GM19239 (cell line): ENCODE measurements at places on chromosomes 11 and 22.

DNA sequence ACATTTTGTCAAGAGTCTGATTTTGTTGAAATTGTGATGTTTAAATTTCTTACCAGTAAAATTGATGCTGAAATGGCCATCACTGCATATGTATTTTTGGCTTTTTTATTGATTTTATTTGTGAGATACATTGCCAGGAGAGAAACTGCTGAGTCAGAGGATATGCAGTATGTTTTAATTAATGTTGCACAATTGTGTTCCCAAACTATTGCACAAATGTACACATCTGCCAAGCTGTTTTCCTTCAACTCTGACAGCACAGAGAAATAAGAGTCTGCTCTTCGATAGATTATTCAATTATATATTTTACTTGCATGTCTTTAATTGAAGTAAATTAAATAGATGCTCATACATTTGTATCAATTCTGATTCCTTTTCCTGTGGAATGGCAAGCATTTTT is 640.2 kb upstream of the LUZP2 start:
- no peak for DNase-seq

DNA sequence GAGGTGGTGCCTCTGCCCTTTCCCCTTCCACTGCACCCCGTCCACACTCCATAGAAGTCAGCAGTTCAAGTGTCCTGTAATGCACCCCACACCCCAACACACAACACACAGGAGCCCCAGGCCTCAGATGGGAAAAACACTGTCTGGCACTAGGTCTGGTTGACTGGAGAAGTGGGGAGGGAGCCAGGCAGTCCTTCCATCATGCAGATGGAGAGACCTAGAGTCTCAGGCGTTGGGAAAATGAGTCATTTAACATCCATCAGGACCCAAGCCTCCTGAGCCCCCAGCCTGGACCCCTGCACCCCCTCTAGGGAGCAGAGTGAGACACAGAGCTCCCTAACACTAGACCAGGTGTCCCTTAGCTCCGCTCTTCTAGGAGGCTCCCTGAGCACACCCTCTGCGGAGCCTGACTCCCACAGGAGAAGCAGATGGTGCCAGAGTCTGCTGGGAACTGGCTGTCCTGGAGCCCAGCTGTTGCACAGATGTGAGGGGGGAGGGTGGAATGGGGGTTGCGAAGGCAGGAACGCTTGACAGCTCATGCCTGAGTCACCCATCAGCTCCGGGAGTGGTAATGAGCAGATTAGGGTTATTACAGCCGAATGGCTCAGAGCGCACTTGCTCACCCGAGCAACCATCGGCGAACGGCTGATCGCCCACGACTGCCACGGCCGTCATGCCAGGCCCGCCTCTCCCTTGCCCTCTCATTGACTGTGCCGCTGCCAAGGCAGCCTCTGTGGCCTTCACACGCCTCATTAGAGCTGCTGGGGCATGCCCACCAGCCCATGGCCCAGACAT is 22.1 kb upstream of the SYT7 start:
- DNase-seq, result no peak

DNA sequence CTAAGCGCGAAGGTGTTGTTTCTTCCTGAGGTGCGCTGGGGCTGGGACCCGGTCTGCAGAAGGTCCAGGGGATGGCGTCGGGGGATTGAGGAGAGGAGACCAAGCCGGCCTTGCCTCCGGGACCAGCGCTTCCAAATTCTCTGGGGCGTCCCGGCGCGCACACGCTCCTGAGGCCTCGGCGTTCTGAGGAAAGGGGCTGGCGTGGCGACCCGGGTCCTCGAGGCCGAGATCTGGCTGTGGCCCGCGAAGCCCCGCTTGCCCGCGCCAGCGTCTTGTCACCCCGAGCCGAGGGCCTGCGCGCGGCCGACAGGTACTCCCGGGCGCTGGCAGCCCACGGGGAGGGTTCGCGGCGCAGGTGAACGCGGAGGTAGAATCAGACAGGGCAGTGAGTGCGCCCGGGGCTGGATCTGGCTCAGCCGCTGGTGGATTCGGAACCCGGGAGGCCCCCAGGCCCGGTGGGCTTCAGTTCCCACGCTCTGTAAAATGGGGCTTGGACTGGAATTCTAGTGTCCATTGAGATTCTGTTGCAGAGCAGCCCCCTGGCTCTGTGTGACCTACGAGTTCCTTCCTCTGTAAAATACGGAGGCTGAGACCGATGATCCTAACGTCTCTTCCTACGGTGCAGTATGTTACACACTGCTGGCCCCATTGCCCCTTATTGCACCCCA is 14.7 kb downstream of the SSH3 start:
- no peak for DNase-seq

GRCh38 chr11:25941353-25941752 is 390.6 kb upstream of the ANO3 start:
- no peak for DNase-seq

GRCh38 chr11:114163229-114163631 is 103.7 kb downstream of the ZBTB16 start:
- DNase-seq, result no peak

DNA sequence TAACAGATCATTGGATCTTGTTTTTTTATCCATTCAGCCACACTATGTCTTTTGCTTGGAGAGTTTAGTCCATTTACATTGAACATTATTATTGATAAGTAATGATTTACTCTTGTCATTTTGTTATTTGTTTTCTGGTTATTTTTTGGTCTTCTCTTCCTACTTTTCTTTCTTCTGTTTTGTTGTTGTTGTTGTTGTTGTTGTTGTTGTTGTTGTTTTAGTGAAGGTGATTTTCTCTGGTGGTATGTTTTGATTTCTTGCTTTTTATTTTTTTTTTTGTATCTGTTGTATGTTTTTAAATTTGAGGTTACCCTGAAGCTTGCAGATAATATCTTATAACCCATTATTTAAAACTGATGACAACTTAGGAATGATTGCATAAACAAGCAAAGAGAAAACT is 28.6 kb downstream of the TAF1D start:
- DNase-seq, result no peak

GRCh38 chr11:1763796-1764661 is at the start of gene CTSD:
CTSD (minus strand) TSS chr11:1763927; CDS start chr11:1763859, 68 bp downstream.
- DNase-seq, result peak; percentile 99

- no peak for DNase-seq
Observed at GRCh38 chr22:49253656-49254055, 574.0 kb downstream of the BRD1 start.

- no peak for DNase-seq
Observed at GRCh38 chr11:45225277-45225676, 60.9 kb downstream of the SYT13 start.

DNA sequence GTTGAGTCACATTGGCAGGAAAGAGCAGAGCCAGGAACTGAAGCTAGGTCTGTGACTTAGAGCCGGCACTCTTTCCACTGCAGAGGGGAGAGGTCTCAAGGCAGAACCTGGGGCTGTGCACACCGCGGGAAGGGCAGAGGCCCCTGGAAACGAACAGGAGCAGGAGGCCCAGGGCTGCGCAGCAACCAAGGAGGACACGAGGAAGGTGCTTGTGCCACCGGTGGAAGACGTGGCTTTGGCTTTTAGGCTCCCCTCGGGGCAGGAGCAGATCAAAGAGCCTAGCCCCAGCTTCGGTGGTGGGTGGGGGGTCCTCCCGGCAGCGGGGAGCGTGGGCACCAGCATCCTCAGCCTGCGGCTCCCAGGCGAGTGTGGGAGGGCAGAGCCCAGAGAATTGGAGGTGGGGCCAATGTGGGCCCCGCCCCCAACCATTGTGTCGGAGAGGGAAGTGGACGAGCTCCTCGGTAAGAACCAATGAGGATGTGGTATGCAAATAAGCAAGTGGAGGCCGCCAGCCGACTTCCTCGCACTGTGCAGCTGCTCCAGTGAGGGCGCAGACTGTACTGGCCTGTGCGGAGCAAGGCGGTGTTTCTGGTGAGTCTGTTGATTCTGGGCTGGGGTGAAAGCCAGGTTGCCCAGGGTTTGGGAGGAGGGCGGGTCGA is at the start of gene CCDC116:
CCDC116 (plus strand) TSS at position 524 of the 659 bp plus-strand sequence. CDS start 422 bp downstream, outside the sequence.
- DNase-seq, result no peak

- no peak for DNase-seq
Observed at GRCh38 chr11:58330861-58331260, 28.0 kb downstream of the OR5B17 start.

GRCh38 chr11:2142762-2143202 is 3.6 kb upstream of the IGF2 start:
- no peak for DNase-seq

GRCh38 chr11:118884875-118885274 is 1.2 kb downstream of the CXCR5 start:
- no peak for DNase-seq

- DNase-seq, result no peak
Observed at GRCh38 chr11:10581481-10582019, 13.1 kb upstream of the LYVE1 start.
